ENCODE measurements at places on chromosomes 6 and 20.
A peak's percentile ranks its signal among the peaks of the same experiment; 100 is the strongest.

DNA sequence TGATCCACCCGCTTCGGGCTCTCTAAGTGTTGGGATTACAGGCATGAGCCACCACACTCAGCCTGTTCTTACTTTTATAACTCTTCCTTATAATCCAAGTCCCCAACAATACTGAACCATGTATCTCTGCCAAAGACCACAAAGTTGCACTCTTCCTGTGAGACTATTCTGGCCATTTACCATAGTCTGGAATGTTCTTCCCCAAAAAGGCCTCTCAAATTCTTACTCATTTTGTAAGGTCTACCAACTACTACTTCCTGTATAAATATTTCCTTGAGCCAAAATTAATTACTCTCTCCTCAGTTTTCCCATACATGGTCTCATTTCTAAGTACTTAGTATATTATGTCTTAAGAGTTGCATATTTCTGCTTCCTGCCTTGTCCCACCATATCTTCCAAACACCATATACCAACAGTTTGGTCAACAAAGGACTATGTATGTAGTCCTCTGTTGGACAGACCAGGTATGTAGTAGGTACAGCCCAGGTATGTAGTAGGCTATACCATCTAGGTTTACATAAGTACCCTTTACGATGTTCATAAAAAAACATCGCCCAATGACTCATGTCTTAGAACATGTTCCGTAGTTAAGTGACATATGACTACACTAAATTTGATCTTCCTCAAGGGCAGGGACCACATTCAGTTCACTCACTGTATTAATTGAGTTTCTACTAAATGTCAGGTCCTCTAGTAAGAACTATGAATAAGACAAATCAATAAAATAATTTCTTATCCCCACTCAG lies 22.0 kb downstream of the RANBP9 start:
- no peak for DNase-seq

DNA sequence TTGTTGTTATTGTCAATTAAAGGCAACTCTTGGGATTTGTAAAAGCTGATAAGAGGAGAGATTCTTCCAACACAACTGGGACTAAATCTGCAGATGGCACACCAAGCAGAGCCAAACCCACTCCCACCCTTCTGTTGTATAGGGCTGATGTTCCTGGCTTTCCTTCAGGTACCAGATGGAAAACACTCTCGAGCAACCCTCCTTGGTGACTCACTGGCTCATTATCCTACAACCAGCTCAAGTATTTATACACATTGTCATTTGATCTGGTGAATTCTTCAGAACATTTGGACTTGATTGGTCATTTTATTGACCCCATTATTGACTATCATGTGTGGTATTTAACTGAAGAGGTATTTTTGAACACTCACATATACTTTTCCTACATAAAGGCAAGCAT lies 190.3 kb upstream of the PCSK2 start:
- DNase-seq: no peak

DNA sequence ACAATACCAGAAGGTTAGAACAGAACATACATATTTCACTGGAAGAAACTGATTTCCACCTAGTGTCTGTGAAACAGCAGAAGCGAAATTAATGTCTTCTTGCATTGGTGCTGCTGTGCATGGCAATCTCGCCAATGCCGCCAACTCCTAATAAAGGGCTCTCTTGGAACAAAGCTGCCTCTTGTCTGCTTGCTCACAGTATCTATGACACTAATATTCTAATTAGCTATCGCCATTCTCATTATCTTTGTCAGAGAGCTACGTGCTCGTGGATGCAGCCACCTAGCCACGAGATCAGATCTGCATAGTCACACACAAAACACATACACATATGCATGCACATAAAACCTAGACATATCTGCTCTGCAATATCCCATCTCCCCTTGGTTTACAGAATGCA lies 145.9 kb upstream of the OLIG3 start:
- DNase-seq: no peak

- peak; percentile 24 for DNase-seq
Observed at GRCh38 chr20:32902456-32903420, 44.0 kb downstream of the EFCAB8 start.

DNA sequence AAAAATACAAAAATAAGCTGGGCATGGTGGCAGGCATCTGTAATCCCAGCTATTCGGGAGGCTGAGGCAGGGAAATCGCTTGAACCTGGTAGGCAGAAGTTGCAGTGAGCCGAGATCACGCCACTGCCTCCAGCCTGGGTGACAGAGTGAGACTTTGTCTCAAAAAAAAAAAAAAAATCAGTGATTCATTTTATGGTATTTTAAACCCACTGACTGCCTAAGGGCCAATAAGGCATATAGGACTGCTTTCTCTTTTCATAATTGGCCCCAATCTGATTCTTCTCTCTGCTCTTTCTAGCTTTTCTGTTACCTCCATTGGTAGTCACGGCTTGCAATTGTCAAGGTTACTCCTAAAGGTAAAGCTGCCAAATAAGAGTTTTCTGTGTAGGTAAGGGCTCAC lies 60.2 kb upstream of the ADGRF1 start:
- DNase-seq: no peak

DNA sequence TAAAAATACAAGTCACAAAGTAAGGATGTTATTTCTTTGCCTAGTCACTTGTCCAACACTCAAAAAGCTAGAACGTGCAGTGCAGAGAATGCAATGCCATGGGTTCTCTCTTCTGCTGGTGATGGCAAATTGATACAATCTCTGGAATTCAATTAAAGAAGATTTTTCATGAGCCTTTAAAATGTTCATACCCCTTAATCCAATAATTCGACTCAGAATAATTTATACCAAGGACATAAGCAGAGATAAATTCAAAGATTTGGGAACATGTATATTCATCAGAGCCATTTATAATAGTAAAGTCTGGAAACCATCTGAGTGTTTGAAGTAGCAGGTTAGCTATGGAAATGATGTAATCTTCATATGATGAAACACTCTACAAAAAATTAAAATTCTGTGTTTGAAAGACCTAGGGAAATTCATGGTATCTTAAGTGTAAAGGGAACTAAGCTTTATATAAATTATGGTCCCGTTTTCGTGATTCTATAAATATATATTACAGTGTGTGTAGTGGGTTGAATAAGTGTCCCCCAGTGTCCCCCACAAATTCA lies 2.8 kb upstream of the AGPAT4 start:
- no peak for DNase-seq

DNA sequence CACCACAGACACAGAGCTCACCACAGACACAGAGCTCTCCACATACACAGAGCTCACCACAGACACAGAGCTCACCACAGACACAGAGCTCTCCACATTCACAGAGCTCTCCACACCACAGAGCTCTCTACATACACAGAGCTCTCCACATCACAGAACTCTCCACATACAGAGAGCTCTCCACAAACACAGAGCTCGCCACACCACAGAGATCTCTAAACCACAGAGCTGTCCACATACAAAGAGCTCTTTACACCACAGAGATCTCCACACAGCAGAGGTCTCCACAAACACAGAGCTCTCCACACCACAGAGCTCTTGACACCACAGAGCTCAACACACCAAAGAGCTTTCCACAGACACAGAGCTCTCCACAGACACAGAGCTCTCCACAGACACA lies 55.8 kb downstream of the ERMARD start:
- DNase-seq: no peak

GRCh38 chr6:91538622-91539021 lies 951.8 kb upstream of the MAP3K7 start:
- DNase-seq: no peak

DNA sequence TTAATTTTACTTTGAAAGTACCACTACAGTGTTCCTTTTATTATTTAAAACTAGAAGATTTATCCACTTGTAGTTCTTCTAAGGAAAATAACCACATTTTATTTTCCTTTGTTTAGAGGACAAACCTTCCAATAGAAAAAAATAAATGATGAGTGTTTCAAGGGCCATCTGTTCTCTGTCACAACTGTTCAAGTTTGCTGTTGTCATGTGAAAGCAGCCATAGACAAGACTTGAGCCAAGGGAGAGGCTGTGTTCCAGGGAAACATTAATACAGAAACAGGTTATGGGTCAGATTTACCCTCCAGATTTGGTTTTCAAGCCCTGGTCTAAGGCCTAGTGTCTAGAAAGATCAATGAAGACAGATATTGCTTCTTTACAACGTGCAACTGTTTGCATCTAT lies 463.6 kb downstream of the C6orf118 start:
- no peak for DNase-seq

- DNase-seq: no peak
Observed at GRCh38 chr6:12555267-12555666, 161.3 kb upstream of the PHACTR1 start.

DNA sequence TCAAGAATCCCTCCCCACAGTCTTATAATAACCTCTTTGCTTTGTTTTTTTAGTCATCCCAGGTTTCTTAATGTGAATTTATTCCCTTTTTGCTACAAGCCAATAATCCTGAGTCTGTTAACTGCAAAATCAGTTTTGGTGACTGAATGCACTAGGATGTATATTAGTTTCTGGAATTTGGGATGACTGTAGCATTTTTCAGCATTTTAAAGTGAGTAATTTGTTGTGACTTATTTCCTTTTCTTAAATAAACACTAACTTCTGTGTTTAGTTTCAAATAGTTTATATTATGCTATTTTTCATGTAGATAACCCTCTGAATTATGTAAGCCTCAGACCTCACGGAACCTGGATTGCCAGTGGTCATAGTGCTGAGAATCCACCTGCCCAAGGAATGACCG lies 5.5 kb downstream of the CST1 start:
- DNase-seq: no peak

- no peak for DNase-seq
Observed at GRCh38 chr6:160069050-160069454, 52.6 kb upstream of the SLC22A1 start.

DNA sequence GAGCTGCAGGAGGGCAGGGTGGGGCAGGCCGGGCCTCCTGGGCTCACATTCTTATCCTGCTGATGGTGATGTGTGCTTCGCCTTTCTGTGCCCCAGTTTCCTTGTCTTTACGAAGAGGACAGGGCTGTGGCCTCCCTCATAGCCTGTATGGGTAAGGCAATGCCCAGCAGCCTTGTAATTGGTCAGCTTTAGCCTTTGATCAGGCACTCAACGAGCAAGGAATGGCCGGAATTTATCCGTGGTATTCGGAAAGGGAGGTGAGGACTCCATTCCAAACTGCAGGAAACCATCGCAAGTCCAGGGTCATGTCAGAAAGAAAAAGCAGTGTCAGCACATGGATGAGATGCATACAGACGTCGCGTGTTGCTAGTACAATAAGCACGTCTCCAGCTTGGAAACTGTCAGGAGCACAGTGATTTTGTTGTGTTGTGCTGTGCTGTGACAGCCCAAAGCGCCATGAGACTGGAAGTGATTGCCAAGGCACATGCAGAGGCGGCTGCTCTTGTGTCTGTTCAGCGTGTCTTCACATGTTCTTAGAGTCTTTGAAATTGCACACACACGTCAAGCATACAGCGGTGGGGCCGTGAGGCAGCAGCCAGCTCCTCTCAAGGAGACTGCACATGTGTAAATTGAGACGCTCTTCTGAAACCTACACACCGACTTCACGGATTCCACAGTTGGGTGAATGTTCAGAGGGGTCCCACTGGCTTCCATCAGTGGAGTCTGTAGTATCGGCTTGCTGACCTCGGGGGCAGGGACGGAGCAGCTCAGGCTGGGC lies 6.2 kb downstream of the SS18L1 start:
- DNase-seq: no peak

- no peak for DNase-seq
Observed at GRCh38 chr6:9257215-9257614, 821.9 kb upstream of the SLC35B3 start.

- DNase-seq: peak; percentile 70
Observed at GRCh38 chr6:31579546-31580437, 2.4 kb downstream of the LTB start.

DNA sequence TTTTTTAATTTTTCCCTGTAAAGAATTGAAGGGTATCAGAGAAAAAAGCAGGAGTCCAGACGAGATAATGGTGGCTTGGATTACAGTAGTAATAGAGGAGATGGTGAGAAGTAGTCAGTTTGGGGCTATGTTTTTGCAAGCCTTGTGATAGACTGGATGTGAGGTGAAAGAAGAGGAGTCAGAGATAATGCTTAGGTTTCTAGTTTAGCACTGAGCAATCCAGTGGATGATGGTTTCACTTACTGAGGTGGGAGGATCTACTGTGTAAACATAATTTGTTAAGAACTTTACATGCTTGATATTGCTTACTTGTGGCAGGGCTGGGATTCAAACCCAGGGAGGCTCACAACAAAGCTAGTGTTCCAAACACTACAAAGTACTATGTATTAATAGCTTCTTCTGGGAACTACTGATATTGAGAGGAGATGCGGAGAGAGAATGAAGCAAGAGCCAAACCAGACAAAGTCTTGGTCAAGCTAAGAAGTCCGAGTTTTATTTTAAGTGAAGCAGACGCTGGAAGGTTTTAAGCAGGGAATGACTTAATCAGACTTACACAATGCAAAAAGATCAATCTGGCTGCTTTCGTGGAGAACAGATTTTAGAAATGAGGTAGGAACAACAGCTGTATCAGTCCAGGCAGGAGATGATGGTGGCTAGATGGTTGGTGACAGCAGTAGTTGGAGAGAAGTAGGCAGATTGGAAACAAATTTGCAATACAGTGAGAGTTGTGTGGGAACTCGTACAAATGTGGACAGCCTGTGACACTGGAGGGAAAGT lies 58.0 kb downstream of the ZFAND3 start:
- no peak for DNase-seq

DNA sequence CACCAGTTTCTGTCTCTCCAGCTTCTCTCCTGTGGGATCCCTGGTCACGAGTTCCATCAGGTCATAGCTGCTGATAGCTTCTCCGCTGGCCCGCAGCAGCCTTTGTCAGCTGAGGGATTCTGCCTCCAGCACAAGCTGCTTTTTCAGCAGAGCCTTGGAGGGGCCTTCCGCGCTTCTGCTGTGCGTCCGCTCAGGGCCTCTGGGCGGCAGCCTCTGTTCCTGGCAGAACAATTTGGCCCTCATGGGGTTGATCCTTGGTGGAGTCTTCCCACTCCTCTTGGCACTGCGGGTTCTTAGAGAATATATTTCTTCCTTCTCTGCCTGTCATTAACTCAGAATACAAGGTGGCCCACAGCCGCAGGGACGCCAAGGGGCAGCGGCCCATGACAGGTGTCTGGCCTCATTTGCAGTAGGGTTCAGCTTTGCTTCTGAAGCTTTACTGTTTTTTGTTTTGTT lies 158.8 kb downstream of the DTNBP1 start:
- no peak for DNase-seq

DNA sequence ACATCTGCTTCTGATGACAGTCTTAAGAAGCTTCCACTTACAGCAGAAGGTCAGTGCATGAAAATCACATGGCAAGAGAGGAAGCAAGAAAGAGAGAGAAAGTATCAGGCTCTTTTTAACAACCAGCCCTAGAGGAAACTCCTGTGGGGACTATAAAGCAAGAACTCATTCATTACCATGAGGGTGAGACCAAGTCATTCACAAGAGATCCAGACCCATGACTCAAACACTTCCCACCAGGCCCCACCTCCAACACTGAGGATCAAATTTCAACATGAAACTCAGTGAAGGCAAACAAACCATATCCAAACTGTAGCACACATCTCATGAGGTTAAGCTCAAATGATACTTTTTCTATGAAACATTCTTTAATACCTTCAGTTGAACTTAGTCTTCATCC lies 643.2 kb upstream of the SYNCRIP start:
- no peak for DNase-seq

- no peak for DNase-seq
Observed at GRCh38 chr6:40792183-40792582, 205.0 kb upstream of the LRFN2 start.
